Thoracic aorta endothelial cell (primary cell): ENCODE measurements at places on chromosomes 7 and 10. TPM values are rescaled to one million over a fixed set of nuclear protein-coding genes. Genes with fewer than 3 reads are reported as not detected.

The NCF1 gene
- total RNA-seq = not detected in 2 replicates

The CEP55 gene
- 84.8 and 124 TPM in 2 replicates for total RNA-seq

The OPALIN gene
- not detected in 2 replicates for total RNA-seq

The CCDC186 gene
- total RNA-seq = 20.0 and 25.7 TPM in 2 replicates

The CCDC136 gene
- 3.9 and 8.1 TPM in 2 replicates for total RNA-seq

The GIMAP8 gene
- 75.1 and 75.3 TPM in 2 replicates for total RNA-seq

The HBP1 gene
- total RNA-seq = 98.7 and 102 TPM in 2 replicates

The PLCE1 gene
- total RNA-seq = under 0.01 and 0.07 TPM in 2 replicates

The EGR2 gene
- 0.13 and 0.22 TPM in 2 replicates for total RNA-seq

The CYP3A4 gene
- total RNA-seq = not detected in 2 replicates

The CALML3 gene
- not detected in 2 replicates for total RNA-seq

The LBX1 gene
- total RNA-seq = not detected in 2 replicates

The ZNF92 gene
- total RNA-seq = 12.6 and 18.5 TPM in 2 replicates
